ENCODE measurements at places on chromosomes 12 and 14.

DNA sequence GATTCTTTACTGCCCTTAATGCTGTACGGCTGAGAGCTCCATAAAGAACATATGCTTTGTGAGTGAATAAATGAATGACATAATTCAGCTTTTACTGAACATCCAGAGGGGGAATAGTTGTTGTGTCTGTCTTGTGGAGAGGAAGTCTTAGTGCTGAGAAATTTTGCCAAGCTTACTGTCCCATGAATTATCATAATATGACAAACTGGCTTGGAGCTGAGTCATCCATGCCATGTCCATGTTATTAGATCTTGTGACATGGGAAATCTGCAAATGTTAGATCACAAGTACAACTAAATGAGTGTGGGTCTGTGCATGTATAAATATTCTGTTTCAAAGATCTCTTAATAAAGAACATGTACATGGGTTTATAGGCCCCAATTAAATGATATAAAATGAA is 350.4 kb downstream of the BMP4 start:
- DNase-seq: no peak

DNA sequence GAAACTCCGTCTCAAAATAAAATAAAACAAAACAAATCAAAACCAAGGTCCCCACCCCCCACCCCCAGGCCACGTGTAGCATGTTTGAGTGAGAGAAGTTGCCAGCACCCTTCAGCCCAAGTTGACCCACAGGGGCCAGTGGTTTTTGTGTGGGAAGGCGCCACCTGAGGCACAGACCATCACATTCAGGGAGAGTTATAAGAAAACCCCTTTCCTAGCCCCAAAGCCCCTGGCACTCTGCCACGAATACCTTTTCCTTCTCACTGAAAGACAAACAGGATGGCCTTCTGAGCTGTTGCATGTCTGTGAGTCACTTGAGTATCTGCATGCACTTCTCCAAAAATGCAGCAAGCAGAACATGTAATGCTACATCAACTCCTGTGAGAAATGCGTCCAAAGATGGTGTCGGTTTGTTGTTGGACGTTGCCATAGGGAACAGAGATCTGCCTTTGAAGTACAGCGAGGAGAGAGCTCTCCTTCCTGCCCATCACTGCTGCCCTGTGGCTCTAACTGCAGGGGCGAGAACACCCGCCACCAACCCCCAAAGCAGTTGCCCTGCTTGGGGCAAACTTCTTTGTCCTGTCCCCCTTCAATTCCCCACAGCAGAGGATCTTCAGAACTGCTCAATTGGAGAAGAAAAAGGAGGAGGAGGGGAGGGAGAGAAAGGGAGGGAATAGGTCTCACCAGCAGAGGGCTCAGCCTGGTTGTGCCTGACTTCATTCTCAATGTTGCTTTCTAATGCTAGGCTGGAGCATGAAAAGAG is 2.7 kb upstream of the TRAF3 start:
- peak; percentile 52 for DNase-seq

GRCh38 chr12:57058454-57058853 is 8.5 kb upstream of the MYO1A start:
- DNase-seq: no peak

GRCh38 chr12:14216405-14217294 is 148.8 kb upstream of the ATF7IP start:
- no peak for DNase-seq

DNA sequence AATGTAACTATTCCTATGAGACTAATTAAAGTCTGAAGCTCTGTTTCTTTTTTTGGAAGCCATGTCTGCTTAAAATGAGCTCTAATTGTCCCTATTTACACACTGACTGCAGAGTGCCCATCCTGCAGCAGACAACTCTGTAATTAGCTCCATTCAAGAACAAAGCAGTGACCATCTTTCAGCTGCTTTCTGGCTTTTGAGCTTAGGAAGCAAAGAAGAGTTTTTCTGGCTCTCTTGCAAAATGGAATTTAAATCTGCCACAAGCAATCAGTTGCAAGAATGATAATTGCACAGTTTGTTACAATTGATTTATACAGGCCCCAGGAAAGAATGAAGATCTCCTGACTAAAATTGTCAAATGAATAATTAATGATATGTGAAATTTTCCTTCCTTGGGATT is 83.4 kb downstream of the GAS2L3 start:
- no peak for DNase-seq

Measured in uterus (tissue), 4 donors.